Head of caudate nucleus (tissue), 42 donors: ENCODE measurements at places on chromosomes 3 and 15.

DNA sequence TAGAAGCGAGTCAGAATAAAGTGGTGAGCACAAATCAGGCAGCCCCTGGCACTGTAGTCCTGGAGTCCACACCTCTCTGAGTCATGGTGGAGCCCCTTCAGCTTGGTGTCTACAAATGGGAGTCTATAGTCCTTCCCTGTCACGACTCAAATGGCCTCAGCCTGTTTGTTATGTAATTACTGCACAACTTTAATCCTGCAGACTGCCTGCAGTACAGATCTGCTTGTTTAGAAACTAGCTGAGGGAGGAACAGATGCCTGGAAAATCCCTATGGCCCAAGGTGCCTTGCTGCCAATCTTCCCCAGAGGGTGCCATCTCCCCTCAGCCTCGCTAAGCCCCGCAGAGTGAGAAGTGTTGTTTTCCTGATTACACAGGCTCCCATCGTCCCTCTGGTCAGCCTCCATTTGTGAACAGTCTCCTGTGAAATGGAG is 3.9 kb upstream of the CXCR6 start:
- DNase-seq = no peak

- DNase-seq = no peak
Observed at GRCh38 chr3:170413291-170413690, 5.4 kb upstream of the CLDN11 start.

DNA sequence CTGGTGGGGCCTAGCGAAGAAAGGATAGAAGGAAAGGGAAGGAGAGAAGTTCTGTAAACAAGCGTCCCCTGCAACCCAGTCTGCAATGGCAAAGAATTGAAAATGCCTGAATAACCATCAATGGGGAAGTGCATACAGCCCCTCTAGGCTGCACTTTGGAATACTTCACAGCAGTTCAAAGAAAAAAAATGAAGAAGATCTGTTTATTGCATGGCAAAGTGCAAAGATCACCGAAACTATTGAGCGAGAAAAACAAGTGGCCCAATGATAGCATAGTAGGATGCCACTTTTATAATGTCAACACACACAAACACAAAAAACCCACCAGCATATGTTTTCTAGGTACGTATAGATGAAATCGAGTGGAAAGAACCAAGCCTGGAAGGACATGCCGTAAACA is 13.6 kb upstream of the SLC6A1 start:
- DNase-seq = no peak

DNA sequence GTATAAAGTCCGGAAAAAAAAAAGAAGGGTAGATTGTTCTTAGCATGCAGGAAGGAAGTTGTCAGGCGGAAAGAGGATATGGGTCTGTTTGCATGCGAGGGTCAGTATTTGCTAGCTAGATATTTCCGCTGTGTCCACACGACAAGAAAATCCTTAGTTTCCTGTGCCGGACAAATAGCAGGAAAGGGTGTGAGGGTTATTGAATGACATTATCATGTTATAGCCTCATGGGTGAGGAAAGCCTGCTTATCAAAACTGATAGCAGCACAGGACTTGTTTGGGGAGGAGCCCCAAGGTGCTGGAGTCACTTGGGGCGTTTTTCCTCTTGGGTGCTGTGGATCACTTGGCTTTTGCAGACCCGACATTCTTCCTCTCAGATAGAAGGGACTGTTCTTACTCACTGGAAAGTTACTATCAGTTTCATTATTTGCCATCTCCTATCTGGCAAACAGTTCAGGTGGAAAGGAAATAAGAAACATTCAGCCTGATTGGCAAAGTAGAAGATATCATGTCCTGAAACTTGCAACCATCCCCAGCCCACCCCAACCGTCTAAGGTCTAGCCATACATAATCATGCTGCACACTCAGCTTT is 127.2 kb upstream of the DPH6 start:
- DNase-seq = no peak

- peak; percentile 63 for DNase-seq
Observed at GRCh38 chr15:90099868-90100831, 2.1 kb downstream of the IDH2 start.

DNA sequence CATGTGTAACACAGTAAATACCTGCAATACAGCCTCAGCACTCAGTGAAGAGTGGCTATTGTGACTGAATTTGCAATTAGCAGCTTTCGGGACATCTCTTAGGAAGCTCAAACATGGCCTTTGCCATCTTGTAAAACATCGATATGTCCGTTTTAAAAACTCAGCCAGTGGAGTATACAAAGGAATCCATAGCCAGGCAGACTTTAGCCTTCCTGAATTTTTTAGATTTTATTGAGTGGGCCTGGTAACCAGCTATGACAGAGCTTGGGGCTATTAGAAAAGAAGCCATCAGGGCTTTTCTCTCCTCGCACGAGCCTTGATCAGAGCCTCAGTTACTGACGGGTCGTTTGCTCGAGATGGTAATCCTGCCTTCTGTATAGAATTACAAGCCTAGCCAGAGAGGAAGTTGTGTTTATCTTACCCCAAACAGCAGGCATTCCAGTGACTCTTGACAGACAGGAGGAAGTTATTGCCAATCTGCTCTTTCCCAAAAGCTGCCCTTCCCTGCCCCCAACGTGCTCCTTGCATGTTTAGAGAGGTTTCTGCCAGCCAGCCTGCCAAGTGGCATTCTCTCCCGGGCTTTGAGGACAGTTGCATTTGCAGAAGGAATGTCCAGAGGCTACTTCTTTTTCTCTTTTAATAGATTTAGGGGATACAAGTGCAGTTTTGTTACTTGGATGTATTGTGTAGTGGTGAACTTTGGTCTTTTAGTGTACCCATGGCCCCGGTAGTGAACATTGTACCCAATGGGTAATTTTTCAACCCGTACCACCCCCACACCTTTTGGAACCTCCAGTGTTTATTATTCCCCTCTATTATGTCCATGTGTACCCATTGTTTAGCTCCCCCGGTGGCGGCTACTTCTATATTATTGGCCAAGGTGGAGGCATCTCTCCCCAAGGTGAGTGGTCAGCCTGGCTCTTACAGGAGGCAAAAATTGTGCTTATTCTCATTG is 40.6 kb downstream of the ITPR1 start:
- no peak for DNase-seq

DNA sequence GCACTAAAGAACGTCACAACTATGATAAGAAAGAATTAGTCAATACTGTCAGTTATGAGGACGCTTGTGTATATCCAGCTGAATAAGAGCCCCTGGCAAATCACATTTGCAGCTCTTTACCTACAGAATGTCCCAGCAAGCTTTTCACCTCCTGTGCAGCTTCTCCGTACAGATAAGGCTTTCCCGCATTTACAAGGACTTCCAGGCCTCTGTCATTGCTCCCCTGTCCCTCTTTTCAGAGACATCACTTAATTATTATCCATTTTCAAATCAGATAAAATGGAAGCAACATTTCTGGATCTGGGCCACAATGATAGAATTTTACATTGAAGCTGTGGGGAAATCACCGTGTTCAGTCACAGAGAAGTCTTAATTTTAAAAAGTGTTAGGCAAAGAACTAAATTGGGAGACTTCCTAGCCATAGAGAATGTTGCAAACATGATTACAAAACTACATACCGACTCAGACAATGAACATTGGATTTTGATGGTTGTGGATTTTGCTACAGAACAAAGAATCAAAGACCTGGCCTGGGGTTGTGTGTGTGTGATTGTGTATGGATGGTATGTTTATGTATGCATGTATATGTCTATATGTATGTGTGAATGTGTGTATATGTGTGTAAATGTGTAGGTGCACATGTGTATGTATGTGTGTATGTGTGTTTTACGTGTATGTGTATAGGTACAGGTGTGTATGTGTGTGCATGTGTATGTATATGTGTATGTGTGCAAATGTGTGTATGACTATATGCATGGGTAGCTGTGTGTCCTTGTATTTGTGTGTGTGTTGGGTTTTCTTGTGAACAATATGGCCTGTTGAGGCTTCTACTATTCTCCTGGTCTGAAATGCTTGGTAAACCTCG is 41.5 kb downstream of the MGLL start:
- DNase-seq = no peak

DNA sequence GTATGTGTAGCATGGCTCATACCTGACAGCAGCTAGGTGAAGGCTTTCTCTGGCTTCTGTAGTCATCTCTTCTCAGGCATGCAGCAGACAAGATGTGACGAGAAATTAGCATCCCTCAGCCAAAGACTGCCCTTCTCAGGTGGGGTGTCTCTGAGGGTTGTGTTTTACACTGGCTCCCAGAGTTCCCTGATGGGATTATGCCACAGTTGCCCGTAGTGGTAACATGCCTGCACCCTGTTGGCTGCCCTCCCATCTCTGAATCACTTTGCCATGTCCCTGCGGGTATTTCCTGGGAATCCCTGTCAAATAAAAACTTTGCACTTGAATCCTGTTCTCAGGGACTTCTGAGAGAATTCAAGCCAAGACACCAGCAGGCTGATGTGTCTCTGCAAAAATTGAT is 70.5 kb downstream of the LRTM1 start:
- no peak for DNase-seq

DNA sequence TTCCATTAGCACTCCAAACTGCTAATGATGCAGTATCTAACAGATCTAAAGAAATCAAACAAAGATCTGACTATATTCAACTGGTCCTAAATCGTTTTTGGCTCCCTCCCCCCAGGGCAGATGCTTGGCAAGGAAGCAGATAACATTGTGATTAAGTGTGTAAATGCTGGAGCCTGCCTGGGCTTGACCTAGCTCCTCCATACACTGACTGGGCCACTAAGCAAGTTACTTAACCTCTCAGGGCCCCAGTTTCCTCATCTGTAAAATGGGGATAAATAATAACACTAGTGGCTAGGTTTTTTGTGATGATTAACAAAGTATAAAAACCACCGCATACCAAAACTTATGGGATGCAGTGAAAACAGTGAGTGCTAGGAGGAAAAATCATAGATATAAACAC is 9.2 kb downstream of the EID1 start:
- DNase-seq = no peak

GRCh38 chr15:57089815-57090495 is 171.5 kb downstream of the TCF12 start:
- no peak for DNase-seq

DNA sequence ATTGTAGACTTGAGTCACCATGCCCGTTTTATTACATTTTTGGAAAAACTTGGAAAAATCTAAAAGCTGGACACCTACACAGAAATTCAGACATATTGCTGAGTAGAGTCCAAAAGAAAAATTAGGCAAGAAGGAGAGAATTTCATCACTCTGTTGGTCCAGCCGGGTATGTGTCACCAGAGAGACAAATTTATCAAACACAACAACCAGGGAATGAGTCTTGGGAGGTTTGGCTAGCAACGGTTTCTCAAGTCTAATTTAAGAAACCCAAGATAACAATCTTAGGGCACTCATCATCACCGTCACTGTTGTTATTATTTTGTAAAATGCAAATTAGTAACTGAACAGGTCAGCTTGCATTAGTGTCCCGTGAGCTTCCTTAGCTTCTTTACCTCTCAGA is 197.5 kb upstream of the C2CD4B start:
- no peak for DNase-seq

DNA sequence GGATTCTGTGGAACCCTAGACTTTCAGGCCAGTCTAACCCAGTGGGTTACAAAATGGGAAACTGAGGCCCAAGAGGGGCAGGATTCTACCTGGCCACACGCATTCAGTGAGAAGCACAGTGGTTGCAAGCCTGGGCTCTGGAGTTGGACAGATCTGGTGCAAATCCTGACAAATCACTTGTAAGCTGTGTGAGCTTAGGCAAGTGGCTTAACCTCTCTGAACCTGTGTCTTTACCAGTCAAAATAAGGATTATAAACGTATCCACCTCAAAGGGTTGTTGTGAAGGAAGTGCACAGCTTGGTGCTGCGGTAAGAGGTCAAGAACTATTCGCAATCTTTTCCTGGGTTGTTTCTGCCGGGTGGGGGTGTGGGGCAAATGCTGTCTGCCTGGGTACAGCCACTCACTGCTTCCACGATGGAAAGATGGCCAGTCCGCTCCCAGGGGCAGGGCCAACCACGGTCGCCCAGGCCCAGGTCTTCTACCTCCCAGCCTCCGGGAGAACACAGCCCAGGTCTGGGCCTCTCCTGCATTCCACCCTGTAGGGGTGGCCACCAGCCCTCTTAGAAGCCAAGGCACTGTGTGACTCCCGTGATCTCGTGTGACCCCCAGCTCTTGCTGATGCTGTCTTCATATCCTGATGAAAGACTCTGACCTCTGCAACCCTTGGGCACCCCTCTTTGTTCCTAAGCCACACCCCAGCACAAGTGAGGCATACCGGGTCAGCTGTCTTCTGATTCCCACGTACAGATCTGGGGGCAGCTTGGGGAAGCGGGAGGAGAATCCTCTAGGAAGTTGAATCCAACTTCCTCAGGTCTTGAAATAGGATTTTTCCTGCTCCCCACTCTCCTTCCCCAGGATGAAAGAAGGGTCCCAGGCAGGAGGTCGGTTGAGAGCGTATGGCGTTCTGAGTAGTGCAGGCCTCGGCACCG is 1.5 kb downstream of the CHRNA3 start:
- DNase-seq = no peak

- no peak for DNase-seq
Observed at GRCh38 chr15:89533861-89534544, 37.6 kb upstream of the RHCG start.

GRCh38 chr3:35724106-35724505 is 84.8 kb downstream of the ARPP21 start:
- no peak for DNase-seq
